ENCODE measurements at places on chromosomes 12 and 14.

- no peak for DNase-seq
These were observed 83.2 kb downstream of the SLC38A6 start for GRCh38 chr14:61064210-61064609.

DNA sequence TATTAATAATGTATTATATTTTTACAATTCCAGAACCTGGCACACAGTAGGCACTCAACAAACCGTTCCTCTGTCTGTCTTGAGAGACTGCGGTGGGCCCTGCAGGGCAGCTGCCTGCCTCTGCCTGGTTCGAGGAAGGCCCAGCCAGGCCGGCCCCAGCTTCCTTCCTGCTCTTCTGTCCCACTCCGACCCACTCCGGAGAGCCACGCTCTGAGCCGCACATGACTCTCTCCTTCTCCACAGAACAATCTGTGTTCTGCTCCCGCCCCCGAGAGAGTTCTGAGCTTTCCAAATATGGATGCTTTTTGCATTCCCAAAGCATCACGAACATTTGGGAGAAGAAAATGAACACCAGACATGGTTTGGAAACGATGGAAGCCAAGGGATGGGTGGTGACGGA is 57.3 kb downstream of the TTC7B start:
- no peak for DNase-seq

- no peak for DNase-seq
These were observed 150.9 kb upstream of the FRMD6 start for GRCh38 chr14:51500776-51501175.

DNA sequence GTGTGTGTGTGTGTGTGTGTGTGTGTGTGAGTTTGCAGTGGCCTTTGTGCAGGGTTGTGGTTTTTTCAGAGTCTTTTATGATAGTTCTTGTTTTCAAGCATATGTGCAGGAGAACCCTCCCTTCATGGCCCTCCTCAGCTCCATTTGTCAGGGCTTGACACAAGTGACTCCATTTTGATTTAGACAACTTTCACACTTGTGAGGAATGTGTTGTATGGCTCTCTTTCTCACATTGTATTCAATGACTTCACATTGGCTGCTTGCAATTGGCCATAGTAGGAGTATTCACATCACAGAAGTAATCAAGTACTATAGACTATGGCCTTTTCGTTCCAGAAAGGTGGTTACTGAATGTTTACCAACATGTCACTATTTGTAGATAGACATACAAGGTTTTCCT is 133.1 kb downstream of the SLC38A1 start:
- no peak for DNase-seq

DNA sequence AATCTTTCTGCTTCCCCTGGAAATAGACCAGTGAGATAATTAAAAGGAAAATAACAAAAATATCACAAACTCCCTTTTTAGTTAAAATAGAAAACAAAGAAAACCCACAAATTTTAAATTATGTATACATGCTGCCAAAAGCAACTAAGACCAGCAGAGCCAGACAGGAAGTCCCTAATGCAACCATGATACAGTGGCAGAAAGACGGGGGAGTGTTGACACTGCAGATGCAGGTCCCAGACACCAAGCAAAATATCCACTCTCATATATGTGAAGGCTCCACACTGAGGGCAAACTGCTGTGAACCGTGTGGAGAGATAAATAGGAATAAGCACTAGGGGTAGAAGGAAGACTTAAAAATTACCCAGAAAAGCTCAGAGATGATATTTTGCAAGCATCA is 401.0 kb downstream of the BTG1 start:
- DNase-seq, result no peak

- DNase-seq, result peak; percentile 87
These were observed 196.0 kb downstream of the DUSP6 start for GRCh38 chr12:89156340-89156739.

DNA sequence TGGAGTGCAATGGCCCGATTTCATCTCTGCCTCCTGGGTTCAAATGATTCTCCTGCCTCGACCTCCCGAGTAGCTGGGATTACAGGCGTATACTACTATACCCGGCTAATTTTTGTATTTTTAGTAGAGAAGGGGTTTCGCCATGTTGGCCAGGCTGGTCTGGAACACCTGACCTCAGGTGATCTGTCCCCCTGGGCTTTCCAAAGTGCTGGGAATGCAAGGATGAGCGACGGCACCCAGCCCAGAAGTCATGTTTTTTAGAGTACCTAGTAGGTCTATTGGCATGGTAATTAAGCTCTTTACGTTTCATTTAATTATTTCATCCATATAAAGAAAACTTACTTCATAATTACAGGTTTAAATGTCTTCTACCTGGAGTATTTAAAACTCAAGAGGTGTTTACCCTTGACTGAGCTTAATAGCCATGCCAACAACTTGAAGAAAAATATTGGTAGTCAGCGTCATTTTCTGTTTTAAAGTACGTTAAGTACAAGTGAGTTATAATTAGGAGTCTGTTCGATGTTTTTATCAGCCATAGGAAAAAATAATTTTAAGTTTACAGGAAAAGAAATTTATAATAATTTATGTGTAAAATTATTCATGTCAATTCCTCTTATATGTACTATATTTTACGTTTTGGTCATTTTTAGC is 4.0 kb downstream of the TMPO start:
- no peak for DNase-seq

- peak; percentile 35 for DNase-seq
These were observed 40.7 kb downstream of the LRRIQ1 start for GRCh38 chr12:85076688-85077430.

GRCh38 chr14:68346556-68347343 is 446.1 kb downstream of the ZFP36L1 start:
- DNase-seq, result no peak

DNA sequence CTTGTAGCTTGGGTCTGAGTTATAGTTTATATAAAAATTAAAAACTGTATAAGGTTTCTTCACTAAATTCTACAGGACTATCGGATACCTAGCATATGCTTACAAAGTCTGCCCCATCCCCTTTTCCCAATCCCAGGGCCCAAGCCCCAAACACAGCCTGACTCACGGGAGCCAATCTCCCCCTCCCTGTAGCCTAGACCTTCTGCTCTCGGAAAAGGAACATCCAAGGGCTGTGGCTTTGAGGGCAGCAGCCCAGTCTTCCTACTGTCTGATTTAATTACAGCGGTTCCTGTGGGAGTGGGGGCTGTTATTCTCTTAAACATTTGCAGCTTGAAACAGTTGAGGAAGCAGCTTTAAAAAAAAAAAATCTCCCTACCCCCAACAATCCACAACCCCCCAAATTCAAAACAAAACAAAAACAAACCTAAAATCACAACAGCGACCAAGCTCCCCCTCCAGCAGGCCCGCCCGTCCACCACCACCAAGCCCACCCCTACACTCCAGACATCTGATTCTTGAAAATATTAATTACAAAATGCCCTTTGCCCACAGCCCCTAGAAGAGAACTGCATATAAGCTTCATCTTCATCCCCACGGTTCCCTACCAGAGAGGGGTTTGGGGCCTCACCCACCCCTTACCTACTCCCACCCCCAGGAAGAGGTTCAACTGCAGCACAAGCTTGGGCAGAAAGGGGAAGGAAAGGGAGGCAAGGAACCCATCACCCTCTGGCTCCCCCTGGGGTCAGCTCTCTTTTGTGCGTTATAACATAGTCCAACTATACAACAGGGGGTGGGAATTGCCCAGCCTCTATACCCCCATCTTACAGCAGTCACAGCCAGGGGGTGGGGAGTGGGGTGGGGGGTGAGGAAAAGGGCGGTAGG is 1.1 kb upstream of the PRKAG1 start:
- peak; percentile 75 for DNase-seq

Data from MV-4-11 (cell line).